ENCODE measurements at places on chromosomes 4 and X. TPM values are rescaled to one million over a fixed set of nuclear protein-coding genes. Genes with fewer than 3 reads are reported as not detected.

The PRRG1 gene
- total RNA-seq, result 7.4 TPM

The PFKFB1 gene
- total RNA-seq, result not detected

The SCML1 gene
- 6.7 TPM for total RNA-seq

The VEGFC gene
- 15.7 TPM for total RNA-seq

The PLAC1 gene
- 0.80 TPM for total RNA-seq

The IKBKG gene
- total RNA-seq, result 45.1 TPM

The FSTL5 gene
- 0.07 TPM for total RNA-seq

The SNX12 gene
- 77.9 TPM for total RNA-seq

The CLCN5 gene
- 3.5 TPM for total RNA-seq

The CLIC2 gene
- 0.23 TPM for total RNA-seq

The MAGEC1 gene
- total RNA-seq, result 0.03 TPM

The AR gene
- total RNA-seq, result 4.1 TPM

The IL13RA2 gene
- total RNA-seq, result 0.06 TPM

The CTSO gene
- 1.1 TPM for total RNA-seq

The RAB33A gene
- total RNA-seq, result 0.25 TPM

The AWAT2 gene
- not detected for total RNA-seq

The TCEAL6 gene
- total RNA-seq, result not detected

The ZNF185 gene
- total RNA-seq, result 6.3 TPM

The BANK1 gene
- 0.89 TPM for total RNA-seq

The BTC gene
- total RNA-seq, result 0.76 TPM

The FLNA gene
- 1,561 TPM for total RNA-seq

The PNMA6A gene
- total RNA-seq, result 4.8 TPM

The RADX gene
- total RNA-seq, result 0.05 TPM

The NEK1 gene
- total RNA-seq, result 3.5 TPM

The PLS3 gene
- total RNA-seq, result 237 TPM

The ATP2B3 gene
- 0.10 TPM for total RNA-seq

The TAF1 gene
- 17.2 TPM for total RNA-seq

The PAGE2 gene
- not detected for total RNA-seq

The TENM3 gene
- 1.3 TPM for total RNA-seq

The VSIG1 gene
- 0.31 TPM for total RNA-seq

The POU3F4 gene
- total RNA-seq, result not detected

The LNX1 gene
- total RNA-seq, result not detected

The CCNG2 gene
- 7.8 TPM for total RNA-seq

The SHOX gene
- not detected for total RNA-seq

The XK gene
- total RNA-seq, result 0.27 TPM

Data from A549 treated with DMSO at 1 μM for 4 hours (cell line).